ENCODE measurements at places on chromosomes 6 and 20.
A peak's percentile ranks its signal among the peaks of the same experiment; 100 is the strongest.

DNA sequence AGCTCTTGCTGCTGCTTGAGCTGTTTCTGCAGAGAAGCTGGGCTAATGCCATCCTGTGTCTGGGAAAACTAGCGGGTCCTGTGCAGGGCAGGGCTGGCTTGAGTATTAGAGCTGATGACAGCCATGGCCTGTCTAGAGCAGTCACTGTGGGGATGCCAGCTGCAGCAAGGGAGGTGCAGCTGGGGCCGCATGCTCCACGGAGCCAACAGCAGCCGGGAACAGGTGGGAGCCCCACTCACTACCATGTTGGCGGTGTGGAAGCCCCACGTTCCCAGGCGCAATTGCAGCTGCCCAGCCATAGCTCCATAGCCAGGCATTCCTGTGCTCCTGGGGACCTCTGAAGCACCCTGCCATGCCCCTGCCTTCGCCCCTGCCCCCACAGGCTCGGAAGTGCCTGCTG lies 212.9 kb downstream of the TFAP2C start:
- DNase-seq, result no peak

DNA sequence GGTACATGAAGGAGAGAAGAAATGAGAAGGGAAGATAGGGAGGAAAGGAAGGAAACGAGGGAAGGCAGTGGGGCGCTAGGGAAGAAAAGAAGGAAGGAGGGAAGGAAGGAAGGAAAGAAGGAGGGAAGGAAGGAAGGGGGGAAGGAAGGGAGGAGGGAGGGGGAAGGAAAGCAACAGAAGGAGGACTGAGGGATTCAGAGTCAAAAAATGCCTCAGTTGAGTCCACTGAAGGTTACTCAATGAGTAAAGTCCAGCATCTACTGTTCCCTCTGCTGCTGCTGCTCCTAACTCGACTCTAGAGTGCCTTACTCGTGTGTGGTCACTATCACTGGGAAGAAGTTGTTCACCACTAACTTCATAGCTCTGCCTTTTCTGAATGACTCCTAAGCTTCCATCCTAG lies 33.8 kb downstream of the PHACTR1 start:
- no peak for DNase-seq

- DNase-seq, result no peak
Observed at GRCh38 chr20:9508240-9508661, 6.1 kb upstream of the LAMP5 start.

GRCh38 chr6:137046871-137047412 lies 2.2 kb upstream of the IL20RA start:
- no peak for DNase-seq

GRCh38 chr20:63409834-63410435 lies 48.8 kb upstream of the CHRNA4 start:
- no peak for DNase-seq

DNA sequence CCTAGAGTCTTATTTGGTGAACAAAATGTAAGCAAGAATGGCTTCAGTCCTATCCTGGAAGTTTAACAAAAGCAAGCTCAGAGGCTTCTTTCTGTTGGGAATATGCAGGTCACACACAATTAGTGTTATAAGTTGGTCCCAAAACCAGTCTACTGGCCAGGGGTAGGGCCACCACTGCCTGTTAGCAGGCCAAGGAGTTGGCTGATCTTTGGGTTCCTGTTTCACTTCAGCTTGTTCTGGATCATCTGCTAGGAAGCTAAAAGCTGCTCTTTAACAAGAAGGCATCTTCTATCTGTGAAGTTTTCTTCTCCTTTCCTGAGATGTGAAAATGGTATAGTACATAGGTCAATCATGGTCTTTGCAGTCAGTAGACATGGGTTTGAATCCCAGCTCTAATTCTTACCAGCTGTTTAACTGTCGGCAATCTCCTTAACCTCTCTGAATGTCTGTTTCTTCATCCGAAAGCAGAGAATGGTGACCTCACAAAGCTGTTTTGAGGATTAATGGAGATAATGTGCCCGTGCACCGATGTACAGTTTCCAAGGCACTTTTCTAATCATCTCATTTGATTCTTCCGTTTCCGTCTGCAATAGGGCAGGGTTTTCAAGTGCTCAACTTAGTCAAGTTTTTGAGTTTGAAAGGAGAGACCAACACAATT lies 271.2 kb upstream of the TAB2 start:
- no peak for DNase-seq

GRCh38 chr6:2558861-2559801 lies 191.6 kb downstream of the MYLK4 start:
- DNase-seq, result no peak

- DNase-seq, result no peak
Observed at GRCh38 chr6:157020398-157020797, 243.2 kb downstream of the ARID1B start.

DNA sequence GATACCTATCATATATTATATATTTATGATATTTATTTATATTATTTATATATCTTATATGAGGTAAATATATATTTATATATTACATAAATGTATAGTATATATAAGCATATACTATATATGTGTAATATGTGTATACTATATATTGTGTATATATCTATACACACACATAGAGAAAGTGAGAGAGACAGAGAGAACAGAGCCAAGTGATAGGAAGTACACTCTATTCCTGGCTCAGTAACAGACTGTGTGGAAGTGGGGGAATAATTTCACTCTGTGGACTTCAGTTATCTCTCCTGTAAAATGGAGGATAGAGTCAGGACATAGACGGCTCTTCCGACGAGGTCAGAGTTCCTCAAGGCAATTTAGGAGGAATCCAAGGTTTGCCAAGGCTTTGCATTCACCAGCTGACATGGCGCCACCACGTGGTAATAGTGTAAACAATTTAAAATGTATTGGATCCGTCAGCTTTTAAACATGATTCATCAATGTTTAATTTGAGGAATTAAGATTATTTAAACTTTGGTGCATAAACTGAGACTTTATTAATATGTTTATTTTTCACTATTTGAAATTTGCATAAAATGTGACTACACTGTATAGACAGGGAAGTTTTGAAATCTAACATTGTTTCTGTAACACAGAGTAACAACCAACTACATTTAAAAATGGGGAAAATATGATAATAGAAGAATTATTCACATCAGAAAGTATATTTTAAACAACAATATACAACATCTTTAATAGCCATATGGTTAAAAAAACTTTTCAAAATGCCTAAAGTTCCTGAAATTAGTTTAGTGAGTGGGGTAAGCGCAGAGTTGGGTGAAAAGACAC lies 75.4 kb upstream of the TMEM244 start:
- DNase-seq, result peak; percentile 81

DNA sequence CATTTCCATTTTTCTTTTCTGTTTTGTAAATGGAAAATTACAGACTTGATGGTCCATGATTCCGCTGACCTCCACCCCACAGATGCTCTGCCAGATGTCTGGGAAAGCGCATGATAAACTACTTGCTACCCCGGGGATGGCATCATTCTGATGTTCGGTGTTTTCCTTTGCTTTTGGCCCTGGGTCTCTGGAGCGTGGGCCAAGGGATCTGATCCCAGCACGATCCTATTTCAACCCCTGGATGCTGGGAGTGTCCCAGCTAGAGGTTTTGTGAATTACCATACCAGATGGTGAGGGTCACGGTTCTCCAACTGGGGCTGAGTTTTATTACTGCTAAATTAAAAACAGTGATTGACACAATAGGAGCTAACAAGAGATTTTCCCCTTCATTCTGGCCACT lies 25.2 kb upstream of the MYLIP start:
- no peak for DNase-seq

GRCh38 chr20:728256-728944 lies 39.9 kb downstream of the SLC52A3 start:
- DNase-seq, result no peak

DNA sequence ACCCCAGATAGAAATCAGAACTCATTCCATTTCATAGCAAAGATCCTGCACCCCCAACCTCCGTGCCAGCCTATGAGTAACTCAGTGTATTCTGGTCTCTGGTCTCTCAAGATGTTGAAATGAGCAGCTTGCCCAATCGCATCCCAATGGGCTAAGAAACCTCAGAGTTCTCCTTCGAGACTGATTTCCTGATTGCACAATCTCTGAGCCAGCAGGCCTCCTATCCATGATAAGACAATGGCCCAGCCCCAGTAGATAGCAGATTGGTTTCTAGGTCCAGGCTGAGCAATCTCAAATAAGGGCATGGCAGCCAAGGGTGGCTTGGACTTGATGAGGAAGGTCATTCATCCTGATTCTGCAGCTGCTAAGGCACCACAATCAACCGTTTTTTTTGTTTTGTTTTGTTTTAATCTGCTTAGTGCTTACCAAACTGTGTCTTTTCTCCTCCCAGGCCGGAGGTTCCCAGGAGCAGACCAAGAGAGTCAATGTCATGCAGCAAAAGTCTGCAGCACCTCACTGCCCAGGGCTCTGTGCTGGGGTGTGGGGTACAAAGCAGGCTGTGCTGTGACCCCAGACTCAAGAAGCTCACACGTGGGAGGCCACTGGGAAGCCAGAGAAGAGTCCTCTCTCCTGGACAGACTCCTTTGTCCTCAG lies 125.1 kb upstream of the NXT1 start:
- no peak for DNase-seq

DNA sequence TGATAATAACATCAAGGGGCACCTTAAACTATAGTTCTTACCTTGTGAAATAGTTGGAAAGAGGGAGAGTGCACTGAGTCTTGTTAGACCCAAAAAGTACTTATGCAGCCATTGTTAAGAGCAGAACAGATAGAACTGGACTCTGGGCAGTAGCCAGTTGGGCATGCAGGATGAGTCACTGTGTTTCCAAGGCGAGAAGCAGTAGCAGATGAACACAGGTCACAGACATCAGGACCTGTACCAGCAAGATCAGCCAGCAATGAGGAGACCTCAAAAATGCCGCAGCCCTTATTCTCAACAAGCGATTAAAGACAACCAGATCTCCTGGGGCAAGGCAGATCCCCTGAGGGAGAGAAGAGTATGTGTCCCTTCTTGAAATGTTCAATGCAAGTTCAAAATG lies 79.0 kb downstream of the SAMD3 start:
- no peak for DNase-seq

- peak; percentile 29 for DNase-seq
Observed at GRCh38 chr6:134175532-134176263, 123.3 kb upstream of the SLC2A12 start.

DNA sequence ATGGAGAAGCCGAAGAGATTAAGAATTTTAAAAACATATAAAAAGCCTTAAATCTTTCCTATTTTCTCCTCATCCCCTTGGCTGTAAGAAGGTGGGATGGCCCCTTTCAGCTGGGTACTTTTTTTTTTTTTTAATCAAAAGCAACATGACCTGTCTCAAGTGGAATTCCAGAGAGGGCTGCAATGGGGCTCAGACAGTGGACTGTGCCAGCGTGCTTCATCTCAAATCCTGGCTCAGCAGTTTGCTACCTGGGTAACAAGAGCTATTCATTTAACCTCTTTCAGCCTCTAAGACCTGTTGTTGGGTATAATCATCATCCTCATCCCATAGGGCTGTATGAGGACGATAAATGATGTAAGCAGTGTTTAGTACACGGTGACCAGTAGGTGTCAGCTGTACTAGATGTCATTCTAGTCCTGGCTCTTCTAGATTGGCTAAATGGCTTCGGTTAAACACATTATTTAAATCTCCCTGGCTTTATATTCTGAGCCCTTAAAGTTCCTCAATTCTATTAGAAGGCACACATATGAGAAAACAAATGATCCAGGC lies 6.9 kb upstream of the PPP1R3G start:
- DNase-seq, result peak; percentile 34

DNA sequence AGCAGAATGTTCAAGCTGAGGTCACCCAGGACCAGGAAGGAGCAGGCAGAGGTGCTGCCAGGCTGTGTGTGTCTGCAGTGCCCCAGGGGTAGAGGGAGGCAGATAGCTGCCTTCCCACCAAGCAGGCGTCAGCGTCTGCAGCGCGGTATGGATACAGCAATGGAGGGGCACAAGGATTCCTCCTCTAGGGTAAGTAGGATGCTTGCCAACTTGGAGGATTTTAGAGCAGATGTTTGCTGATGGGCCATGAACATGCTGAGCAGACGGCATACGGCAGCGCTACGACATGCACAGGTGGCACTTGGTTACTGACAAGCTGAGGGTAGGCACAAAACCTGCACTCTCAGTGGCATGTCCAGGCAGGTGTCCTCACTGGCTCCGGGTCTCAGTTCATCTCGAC lies 48.1 kb downstream of the PSMG4 start:
- DNase-seq, result no peak
